ENCODE measurements at places on chromosomes 7 and 10.

- DNase-seq: no peak
These were observed 114.5 kb downstream of the LRRC4 start for GRCh38 chr7:127916735-127917134.

- peak; percentile 20 for DNase-seq
These were observed 78.1 kb downstream of the INHBA start for GRCh38 chr7:41624818-41625217.

DNA sequence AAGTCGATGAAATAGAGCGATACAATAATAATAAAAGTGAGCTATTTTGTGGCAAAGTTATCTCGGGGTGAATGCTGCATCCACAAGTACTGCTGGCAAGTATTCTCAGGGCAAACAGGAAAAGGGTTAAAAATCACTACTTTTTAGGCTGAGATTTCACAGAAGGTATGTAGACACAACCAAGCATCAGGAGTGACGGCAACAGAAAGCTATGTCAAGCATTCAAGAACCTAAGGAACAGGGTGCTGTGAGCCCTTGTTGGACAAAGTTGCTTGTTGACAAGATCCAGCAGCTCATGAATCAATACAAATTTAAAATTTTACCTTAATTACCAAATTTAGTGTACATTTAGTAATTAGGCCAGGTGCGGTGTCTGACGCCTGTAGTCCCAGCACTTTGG is 41.2 kb upstream of the C1QL3 start:
- no peak for DNase-seq

- DNase-seq: peak; percentile 82
These were observed 223.7 kb upstream of the HABP2 start for GRCh38 chr10:113329121-113329596.

- no peak for DNase-seq
These were observed 253.1 kb upstream of the NEBL start for GRCh38 chr10:21150166-21150565.

DNA sequence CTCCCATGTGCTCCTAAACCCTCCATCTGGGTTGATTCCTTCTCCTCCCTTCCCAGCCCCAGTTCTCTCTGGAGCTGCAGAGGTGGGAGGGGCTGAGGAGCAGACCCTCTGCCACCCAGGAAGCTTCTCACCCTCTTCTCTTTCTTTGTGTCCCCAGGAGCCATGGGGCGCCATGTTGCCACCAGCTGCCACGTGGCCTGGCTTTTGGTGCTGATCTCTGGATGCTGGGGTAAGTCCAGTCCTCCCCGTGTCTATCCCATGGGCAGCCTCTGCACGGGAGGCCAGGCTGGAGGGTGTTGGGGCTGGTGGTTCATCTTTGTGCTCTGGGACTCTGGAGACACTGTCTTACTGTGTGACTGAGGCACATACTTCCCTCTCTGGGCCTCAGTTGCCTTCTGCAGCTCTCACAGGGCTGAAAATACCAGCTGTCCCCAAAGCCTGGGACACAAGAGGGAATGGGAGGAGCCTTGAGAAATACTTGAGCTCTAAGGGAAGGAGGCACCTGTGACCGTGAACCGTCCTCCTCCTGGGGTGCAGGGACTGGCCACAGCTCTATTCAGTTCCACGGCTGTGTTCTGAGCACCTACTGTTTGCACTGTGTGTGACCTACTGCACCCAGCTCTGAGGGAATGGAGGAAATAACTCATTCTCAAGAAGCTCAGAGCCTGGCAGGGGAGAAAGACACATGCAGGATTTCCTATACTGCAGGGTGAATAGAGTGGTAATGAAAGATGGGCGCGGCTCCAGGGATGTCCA is 43.1 kb downstream of the CDH23 start:
- no peak for DNase-seq
